ENCODE measurements at places on chromosomes 5 and 9.

DNA sequence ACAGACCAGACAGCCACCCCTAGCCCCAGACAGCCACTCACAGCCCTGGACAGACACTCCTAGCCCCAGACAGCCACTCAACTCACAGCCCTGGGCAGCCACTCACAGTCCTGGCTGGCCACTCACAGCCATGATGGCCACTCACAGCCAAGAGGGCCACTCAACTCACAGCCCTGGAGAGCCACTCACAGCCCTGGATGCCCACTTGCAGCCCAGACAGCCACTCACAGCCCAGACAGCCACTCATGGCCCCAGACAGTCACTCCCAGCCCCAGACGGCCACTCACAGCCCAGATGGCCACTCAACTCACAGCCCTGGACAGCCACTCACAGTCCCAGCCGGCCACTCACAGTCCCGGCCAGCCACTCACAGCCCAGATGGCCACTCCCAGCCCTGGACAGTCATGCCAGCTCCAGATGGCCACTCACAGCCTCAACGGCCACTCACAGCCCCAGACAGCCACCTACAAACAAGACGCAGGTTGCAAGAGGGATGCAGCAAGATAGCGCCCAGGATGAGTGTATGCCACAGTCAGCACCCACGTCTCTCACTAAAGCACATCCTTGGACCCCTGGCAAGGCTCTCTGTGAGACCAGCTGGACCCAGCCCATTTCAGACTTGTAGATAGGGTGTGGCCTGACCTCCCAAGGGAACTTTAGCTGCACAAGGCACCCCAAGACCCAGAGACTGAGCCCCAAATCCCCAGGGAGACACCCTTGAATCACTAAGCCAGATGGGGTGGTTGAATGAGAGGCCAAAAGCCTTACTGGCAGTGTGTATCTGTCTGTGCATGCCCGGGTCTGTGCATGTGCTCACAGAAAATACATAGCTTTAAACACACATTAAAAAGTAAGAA is 22.4 kb downstream of the ZDHHC11B start:
- DNase-seq = no peak

- DNase-seq = peak; percentile 51
These were observed 215.6 kb downstream of the ROR2 start for GRCh38 chr9:91734371-91734981.

- DNase-seq = no peak
These were observed 207.5 kb upstream of the TBCA start for GRCh38 chr5:77983482-77984199.

GRCh38 chr5:32446630-32447029 is 2.1 kb upstream of the ZFR start:
- no peak for DNase-seq

GRCh38 chr9:34126207-34127034 is at the start of gene DCAF12:
Gene DCAF12 (minus strand): TSS chr9:34126698. CDS start chr9:34126431, 267 bp downstream.
- peak; percentile 90 for DNase-seq

- peak; percentile 57 for DNase-seq
These were observed 263.6 kb downstream of the FANCC start for GRCh38 chr9:95053611-95054570.

DNA sequence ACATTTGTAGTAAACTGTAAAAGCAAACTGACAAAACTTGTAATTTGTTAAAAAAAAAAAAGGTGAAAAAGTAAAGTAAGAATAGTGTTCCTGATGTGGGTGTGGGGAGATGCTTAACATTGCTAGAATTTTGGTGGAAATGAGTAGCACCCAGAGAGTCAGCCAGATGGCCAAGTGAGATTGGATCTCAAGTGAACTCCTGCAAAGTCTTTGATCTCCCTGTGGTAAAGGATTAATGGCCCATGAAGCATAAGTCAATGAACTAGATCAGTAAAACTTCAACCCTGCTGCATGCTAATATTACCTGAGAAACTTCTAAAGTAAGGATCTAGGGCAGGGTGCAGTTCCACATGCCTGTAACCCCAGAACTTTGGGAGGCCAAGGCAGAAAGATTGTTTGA is 19.0 kb upstream of the FAM169A start:
- no peak for DNase-seq

DNA sequence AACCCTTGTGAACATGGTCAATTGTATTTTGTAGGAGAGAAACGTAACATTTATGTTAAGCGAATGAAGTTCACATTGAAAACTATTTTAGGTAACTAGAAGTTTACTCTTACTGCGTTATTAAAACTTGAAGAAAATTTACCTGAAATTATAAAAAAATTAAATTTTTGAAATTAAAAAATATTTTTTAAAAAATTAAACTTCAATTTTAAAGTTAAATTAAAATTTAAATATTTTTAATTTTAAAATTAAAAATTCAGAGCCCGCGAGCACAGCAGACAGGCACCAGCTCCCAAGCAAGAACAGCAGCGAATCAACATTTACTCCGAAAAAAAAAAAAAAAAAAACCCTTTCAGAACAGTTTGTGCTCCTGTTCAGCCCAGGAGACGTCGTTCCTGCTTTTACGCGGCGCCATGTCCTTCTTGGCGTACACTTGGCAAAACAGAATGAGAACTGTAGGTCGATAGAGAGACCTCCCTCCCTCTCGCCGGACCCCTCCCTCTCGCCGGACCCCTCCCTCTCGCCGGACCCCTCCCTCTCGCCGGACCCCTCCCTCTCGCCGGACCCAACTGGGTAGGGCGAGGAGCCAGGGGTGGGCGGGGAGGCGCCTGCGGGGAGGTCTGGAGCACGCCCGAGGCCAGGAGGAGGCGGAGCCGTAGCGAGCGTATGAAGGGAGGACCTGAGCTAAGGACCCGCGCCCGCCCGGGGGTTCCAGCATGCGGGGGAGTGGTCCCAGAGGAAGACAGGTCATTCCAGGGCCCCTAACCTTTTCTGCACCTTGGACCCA is 235.8 kb downstream of the ROR2 start:
- DNase-seq = peak; percentile 50

- DNase-seq = no peak
These were observed 24.4 kb downstream of the TNC start for GRCh38 chr9:115093520-115093919.

- DNase-seq = no peak
These were observed 167.7 kb downstream of the RGS3 start for GRCh38 chr9:113631137-113631765.

DNA sequence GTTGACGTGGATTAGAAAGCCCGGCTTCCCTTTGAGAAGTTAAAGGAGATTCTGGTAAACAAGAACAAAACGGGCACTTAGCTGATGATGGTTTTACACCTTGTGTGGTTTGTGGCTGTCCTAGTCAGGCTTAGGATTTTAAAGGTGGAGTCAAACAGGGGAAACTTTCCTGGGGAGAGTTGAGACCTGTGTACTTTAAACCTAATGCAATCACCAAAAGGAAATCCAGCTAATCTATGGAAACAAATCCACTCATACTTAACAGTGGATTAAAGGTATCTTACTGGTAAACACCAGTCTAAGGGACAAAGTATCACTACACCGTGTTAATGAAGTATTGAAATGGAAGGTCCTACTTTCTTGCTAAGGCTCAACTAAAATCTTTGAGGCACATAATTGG is 150.3 kb upstream of the PCA3 start:
- no peak for DNase-seq

- no peak for DNase-seq
These were observed 41.7 kb upstream of the AKNA start for GRCh38 chr9:114429488-114429887.

- peak; percentile 96 for DNase-seq
These were observed 103.5 kb upstream of the NR3C1 start for GRCh38 chr5:143506836-143507552.

All from fibroblast of upper back skin (primary cell).